ENCODE measurements at places on chromosomes 1 and 21.

DNA sequence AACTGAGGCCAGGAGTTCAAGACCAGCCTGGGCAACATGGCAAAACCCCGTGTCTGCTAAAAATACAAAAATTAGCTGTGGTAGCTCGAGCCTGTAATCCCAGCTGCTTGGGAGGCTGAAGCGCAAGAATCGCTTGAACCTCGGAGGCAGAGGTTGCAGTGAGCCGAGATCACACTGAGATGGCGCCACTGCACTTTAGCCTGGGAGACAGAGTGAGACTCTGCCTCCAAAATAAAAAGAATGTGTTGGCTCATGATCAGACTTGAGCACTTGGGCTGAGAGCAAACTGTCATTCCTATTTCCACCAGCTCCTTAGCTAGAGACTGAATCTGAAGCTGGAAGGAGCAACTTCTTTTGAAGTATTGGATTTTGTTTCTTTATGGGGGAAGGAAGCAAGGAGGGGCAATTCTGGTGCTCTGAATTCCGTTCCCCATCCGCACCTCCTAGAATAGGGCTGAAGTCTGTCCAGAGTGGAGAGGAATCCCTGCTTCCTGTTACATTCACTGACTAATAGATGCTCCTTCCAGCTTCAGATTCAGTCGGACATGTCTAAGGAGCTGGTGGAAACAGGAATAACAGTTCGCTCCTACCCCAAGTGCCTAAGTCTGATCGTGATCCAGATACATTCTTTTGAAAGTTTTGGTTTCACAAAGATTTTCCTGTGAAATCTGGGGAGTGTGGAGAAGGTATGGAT, 3.8 kb downstream of the ZNF672 start:
- peak; percentile 54 for DNase-seq

GRCh38 chr1:167301355-167301754, 80.7 kb downstream of the POU2F1 start:
- no peak for DNase-seq

GRCh38 chr1:185734929-185735700, 924 bp downstream of the HMCN1 start:
- no peak for DNase-seq

- no peak for DNase-seq
Measured at GRCh38 chr1:43293176-43293575, 7.6 kb upstream of the TIE1 start.

DNA sequence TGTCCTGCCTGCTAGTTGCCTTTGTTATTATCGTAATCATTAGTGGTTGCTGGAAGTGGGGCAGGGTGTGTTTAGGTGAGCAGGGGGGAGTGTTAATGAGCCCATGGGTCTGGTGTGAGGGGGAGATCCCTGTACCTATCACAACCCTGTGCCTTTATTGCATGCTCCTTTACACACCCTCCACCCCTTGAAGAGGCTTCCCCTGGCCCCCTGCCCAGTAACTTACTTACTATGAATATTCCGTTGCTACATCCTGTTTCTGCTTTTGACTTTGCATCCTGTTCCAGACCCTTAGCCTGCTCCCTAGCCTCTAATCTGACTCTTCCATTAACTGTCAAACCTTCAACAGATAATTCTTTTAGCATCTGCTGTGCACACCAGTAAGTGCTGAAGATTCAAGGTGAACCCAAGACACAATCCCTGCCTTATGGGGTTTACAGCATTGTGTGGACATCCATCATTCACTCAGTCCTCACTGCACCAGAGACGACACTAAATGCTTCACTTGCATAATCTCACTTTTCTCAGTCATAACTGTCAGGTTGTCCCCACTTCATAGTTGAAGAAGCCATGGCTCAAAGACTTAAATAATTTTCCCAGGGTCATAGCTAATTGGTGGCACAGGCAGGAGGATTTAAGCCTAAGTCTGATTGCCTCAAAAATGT, 47.9 kb downstream of the CDC7 start:
- DNase-seq: no peak

All from amniotic epithelial cell (primary cell).